ENCODE measurements at places on chromosomes 4 and X.

DNA sequence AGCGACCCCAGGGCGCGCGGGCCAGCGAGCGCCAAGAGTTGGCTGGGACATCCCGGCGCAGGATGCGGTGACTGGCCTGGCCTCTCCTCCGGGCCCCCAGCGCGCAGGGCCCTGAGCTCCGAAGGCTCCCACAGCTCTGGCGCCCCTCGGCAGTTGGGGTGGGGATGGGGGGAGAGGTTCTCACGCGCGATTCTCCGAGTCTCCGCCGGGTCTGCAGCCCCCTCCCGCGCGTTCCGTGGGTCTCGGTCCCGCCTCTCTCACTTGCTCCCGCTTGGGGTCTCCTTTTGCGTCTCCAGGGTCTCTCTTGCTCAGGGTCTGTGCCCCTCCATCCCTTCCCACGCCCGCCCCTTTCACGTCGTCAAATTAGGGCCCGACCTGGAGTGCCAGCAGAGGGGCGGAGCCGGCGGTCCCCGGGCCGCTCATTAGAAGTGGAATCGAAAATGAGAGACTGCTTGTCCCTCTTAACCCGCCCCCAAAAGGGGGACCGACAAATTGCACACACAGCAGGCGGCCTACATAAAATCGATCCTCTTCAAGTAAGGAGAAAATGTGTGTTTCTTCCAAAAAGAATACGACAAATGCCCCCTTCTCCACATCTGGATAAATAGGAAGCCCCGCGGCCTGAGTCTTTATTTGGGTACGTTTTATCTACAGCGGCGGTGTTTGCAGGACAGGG, 877 bp upstream of the NKX1-1 start:
- no peak for DNase-seq

DNA sequence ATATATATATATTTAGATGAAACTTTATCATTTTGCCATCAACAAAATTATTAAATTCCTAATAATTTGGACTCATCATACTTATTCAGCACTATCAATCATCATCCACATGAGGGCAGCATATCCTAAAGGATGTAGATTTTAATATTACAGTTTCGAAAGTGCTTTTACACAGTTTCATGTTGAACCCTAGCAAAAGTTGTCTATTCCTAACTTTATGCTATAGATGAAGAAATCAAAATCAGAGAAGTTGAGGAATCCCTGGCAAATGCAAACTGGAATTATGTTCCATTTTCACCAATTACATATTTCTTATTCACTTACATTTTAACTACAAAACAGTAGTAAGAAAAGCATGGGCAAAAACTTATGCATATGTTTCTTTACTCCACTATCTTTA, 36.6 kb upstream of the UGT2A1 start:
- DNase-seq: peak; percentile 14

- no peak for DNase-seq
Observed at GRCh38 chr4:100576570-100576969, 58.7 kb upstream of the EMCN start.

DNA sequence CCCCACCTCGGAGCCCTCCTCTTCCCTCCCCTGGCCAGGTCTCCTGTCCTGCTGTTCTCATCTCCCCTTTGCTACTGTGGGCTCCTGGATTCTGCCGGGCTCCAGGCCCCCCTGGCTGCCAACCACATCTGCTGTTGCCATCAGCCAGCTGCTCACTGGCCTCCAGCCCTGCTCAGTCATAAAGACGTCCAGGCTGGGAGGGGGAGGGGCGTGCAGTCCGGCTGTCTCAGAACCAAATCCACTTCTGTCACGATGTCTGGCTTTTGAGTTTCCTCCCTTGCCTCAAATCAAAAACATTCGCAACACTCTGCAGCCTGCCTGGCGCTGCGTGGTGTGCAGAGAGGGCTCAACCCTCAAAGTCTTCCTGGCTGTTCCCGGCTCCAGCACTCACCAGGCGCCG, 7.1 kb downstream of the RASL11B start:
- no peak for DNase-seq

GRCh38 chr4:67292045-67292444, 253.3 kb downstream of the CENPC start:
- DNase-seq: no peak

- no peak for DNase-seq
Observed at GRCh38 chrX:118108304-118108703, 8.3 kb downstream of the KLHL13 start.

- DNase-seq: no peak
Observed at GRCh38 chr4:10761903-10762302, 77.3 kb upstream of the CLNK start.

- no peak for DNase-seq
Observed at GRCh38 chr4:182133033-182133432, 110.2 kb upstream of the TENM3 start.

DNA sequence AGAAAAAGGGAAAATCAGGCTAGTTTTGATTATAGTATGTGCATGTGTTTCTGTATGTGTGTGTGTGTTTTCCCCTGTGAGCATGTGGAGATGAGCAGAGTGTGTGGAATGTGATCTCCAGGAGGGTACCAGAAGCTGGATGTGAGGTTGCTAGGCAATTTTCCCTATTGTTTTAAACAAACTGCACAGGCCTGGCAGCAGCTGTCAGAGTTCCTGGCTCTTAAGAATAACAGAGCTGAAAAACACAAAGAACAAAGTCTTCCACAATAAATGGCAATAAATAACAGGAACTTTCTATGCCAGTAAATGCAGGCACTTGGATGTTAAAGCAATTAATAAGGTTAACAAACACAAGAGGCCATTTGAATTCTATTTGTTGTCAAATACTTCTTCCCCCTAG, 344.6 kb upstream of the CTSO start:
- no peak for DNase-seq

DNA sequence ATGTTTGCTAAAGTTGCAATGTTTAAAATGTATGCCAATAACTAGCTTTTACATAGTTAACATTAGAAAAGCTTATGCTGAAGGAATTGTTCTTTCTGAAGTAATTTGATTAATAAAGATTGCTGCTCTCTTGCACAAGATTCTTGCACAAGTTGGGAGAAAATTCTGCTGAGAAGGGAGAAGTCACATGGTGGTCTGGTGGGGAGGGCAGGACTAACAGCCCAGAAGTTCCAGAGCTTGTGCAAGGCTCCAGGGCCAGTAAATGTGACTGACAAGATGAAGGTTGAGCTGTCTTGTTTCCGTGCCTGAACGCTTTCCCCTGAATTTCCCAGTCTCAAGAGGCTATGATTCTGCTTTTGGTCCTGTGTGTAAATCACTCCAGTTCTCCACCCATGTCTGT, 112.9 kb upstream of the VCX start:
- no peak for DNase-seq

DNA sequence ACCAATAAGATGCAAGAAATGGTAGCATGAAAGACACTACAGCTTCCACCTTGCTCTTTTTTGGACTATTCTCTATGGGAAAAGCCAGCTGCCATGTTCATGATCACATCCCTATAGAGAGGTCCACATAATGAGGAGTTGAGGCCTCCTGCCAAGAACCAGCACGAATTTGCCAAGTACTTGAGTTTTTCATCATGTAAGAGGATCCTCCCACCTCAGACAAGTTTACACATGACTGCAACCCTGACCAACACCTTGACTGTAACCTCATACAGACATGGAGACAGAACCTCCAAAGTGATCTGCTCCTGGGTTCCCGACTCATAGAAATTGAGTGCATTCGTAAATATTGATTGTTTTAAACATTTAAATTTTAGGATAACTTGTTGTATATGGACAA, 135.2 kb upstream of the TSPAN5 start:
- DNase-seq: no peak

DNA sequence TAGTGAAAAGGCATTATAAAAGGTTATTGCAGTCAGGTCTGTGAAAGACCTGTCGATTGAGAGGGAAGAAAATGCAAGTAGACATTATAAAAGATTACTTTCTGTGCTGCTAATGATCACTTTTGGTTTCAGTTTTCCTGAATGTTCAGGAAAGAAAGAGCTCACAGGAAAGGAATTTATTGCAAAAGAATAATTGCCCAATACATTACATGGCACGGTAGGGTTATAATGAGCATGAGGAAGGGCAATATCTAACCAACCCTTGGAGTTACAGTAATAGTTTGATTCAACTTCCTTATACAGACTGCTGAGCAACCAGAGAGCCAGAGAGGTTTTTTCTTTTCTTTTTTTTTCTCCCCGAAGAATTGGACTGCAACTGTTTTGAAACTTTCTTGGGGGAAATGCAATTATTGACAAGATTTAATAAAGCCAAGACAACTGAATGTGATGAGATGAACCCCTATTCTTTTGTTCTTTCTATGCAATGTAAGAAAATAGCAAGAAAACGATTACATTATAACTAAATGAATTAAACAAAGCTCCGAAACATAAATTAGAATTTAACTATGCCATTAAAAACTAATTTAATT, 247.0 kb downstream of the C4orf33 start:
- no peak for DNase-seq

GRCh38 chr4:1210241-1210841, 38.0 kb upstream of the SPON2 start:
- no peak for DNase-seq

- DNase-seq: no peak
Observed at GRCh38 chr4:165481053-165481835, 102.4 kb downstream of the CPE start.

DNA sequence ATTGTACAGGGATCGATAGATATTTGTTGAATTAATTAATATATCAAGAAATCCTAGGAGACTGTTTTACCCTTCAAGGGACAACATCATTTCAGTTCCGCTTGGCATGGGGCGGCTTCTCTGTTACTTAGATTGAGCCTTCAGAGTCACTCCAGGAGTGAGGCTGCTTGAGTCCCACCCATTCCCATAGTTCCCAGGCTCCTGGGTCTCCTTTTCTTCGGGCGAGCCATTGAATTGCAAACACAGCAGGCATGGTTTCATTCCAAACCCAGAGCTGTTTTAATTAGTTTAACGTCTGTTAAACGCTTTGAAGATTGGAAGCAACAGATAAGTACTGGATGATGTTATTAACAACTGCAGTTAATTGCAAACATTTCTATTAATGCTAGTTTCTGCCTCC, 571 bp upstream of the EDA start:
- no peak for DNase-seq

DNA sequence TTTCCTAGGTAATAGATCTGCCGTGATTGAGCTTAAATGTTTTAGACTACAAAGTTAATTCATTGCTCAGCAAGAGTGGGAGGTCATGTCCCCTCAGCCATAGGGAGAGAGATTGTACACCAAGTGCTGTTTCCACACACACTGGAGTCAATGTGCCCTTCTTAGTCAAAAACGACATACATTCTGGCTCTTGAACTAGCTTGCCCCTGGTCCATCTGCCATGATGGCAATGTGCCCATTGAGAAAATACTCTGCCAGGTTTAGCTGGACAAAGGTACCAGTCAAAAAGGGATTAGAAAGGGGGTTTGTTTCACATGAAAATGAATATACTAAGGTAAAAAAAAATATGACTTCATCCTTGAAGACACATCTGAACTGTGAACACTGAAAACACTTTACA, 377.1 kb upstream of the ADGRL3 start:
- DNase-seq: no peak

DNA sequence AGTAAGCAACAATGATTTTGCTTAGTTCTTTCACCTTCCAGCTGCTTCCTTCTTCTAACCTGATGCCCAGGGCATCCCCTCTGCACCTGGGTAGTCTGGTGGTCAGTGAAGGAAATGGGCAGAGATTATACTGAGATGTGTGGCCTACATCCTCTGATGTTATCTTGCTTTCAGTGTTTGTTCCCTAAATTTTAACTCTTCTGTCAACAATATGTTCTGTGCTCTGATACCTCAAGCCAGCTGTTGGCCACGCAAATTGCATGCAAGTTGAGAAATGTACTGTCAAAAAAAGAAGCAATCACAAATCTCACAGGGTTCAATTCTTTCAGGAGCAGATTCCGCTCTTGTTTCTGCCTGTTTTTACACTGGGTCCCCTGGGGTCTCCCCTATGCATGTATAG, 73.8 kb downstream of the FBXW7 start:
- DNase-seq: peak; percentile 10

DNA sequence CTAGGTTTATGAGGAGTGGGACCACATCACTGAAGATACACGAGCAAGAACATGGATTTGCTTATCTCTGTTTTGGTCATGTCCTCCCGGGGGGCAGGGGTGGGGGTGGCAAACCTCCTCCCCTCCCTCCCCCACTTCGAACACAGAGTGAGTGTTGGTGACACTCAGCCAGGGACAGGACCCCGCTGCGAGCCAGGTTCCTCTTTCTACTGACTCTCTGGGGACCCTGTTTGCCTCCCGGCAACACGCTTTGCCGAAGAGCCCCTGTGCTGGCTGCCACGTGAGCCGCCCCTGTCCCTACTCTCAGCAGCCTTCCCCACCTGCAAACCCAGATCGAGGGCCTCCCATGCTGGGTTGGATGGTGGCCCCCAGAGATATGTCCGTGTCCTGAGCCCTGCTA, 34.7 kb downstream of the P2RY8 start:
- no peak for DNase-seq

DNA sequence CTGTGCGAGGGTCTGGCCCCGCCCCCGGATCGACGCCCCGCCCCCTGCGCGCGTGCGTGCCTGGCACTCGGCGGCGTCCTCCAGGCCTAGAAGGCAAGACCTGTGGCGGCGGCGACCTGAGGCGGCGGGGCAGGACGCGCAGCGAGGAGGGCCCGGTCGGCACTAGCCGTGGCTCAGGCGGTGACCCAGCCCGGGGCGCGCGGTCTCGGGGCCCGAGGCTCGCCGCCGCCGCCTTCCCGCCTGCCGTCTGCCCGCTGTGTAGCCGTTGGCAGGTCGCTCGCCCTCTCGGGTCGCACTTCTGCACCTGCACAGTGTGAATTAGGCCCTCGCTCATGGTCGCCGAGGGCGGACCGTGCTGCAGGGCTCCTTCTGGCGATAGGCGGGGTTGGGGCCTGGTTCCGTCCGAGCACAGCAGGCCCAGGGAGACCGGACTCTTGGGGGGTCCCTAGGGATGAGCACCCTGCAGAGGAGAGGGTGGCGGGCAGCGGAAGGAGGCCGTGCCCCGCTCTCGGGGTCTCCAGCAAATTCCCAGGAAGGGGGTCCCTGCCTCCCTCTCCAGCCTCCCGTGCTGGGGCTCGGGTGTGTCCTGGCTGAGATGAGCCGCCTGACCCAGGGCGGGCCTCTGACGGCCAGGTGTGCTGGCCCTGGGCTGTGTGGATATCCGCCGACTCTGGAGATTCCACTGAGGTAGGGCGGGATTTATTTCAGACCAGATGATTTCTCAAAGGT, 557 bp upstream of the FAM53A start:
- DNase-seq: no peak

GRCh38 chr4:41256131-41256739, 493 bp upstream of the UCHL1 start:
- no peak for DNase-seq

GRCh38 chr4:108850219-108850649, 87.4 kb upstream of the ETNPPL start:
- DNase-seq: peak; percentile 43

DNA sequence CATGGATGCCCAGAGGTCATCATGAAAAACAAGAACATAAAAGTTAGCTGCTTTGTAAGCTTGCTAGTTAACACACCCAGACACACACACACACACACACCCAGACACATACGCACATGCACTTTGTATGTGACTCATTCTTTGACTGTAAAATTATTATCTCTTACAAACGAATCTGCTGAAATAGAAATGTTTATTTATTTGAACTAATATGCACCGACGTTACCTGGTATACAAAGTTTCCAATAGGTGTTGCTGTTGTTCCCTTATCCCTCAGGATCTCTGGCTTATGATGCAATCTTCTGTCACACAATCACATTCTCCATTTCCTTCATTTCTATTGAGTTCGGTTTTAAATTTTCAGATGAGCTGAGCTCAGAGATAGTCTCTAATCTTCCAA, 209.3 kb downstream of the PTTG2 start:
- no peak for DNase-seq

GRCh38 chrX:140206657-140207056, 241.3 kb upstream of the CXorf66 start:
- DNase-seq: no peak

GRCh38 chr4:89196745-89197144, 85.4 kb downstream of the TIGD2 start:
- DNase-seq: no peak
